HTR-8/SVneo (cell line): ENCODE measurements at places on chromosomes 2 and 18.

DNA sequence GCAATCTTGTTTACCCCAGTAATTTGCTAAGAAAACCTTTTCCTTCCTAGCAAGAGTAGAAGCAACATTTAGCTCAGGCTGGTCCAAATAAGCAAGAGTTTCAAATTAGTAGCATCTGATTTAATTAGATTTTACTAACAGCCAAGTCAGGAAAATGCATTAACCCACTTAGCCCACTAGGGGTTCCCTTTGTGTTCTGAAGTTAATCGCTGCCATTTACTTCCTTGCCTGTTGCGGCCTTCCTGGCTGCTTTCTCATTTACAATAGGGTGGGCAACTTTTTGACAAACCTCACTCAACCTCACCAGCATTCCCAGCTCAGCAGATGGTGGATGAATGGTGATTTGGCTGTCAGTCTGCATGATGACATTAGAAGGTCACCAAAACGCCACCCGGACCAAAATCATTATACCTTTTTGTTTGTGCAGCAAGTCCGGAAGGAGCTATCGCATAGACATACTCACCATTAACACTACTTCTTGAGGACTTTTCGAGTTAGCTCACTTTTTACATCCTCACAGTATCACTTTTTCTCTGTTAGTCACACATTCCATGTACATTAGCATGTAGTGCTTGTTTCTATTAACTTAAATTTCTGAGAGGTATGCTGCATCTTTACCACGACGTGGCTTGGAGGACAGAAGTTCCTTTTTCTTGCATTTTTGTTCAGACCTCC, 101.5 kb upstream of the SETBP1 start:
- DNase-seq = no peak

GRCh38 chr18:62555135-62555534, 32.3 kb downstream of the ZCCHC2 start:
- peak; percentile 18 for DNase-seq

DNA sequence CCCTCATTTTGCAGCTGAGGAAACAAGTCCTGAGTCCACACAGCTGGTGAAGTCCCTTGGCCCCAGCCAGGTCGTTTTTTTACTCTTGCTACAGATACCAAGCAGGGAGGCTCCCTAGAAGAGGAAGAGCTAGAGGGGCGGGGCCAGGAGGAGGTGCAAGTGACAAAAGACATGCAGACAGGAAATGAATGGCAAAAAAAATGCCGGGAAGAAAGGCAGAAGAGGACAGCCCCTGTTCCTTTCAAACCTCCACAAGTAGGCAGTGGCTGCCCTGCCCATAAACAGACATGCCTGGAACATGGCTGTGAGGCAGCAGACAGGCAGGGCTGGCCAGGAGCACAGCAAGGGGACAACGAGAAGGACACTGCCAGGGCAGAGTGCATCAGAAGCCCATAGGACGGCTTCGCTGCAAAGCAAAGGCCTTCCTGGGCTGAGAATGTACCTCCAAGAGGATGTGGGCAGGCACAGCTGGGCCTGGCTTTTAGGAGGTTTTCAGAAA, 108.7 kb downstream of the ZBTB7C start:
- DNase-seq = no peak

- DNase-seq = no peak
Measured at GRCh38 chr18:68417826-68418225, 297.1 kb downstream of the TMX3 start.

GRCh38 chr2:188819792-188820191, 154.4 kb upstream of the COL3A1 start:
- DNase-seq = no peak

DNA sequence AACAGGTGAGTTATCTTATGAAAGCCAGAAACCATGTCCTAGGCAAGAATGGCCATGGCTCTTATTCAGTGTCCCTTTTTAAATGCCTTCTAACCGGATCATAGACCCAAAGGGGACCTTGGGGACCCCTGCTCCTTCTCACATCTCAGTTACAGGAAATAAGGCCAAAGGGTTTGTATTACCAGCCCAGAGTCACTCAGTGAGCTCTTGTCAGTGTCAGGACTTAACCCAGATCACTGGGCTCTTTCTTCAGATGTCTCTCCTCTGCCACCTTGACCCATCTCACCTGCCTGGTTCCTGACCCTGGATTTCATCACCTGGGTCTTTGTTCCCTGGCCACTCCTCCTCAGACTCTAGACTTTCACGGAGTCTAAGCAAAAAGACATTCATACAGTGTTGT, 556.7 kb downstream of the CMPK2 start:
- no peak for DNase-seq

DNA sequence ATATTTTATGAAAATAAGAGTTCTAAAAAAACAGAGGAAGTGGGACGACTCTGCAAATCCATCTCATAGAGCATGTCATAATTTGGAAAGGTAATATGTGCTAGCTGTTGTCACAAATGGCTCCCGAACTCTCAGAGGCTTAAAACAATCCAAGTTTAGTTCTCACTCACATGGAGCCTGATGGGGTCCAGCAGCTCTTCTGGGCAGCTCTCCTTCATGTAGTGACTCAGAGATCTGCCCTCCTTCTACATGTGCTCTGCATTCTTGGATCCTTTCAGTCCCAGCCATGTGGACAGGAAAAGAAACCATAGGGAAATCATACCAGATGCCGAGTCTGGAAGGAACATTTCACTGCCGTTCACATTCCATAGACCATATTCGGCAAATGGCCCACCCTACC, 180.1 kb upstream of the APCDD1 start:
- no peak for DNase-seq

DNA sequence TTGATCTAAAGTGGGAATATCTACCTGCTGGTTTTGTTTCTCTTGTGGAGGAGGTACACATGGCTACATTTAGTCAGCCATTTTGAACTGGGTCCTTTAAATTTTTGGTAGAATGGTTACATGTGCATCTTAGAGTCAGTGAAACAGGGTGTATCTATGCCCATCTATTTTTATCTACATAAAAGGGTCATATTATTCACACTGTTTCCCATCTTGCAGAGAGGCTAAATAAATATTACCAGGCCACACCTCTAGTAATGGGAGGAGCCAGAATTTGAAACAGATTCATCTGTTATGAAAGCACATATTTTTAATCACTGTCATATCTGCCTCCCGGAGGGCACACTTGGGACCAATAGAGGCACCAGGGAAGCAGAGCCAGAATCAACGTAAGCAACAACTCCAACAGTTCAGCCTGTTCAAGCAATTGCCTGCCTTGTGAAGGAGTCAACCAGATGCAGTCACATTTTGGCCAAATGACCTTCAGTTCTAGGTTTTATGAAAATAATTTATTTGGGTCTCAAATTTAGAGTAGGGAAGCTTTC, 376.8 kb downstream of the TSN start:
- DNase-seq = no peak

- DNase-seq = no peak
Measured at GRCh38 chr18:57234346-57234745, 87.5 kb downstream of the BOD1L2 start.

GRCh38 chr2:135916207-135916606, 40.0 kb upstream of the MCM6 start:
- peak; percentile 14 for DNase-seq

GRCh38 chr2:36918307-36918706, 48.0 kb downstream of the STRN start:
- no peak for DNase-seq

GRCh38 chr2:28350196-28350595, 42.5 kb upstream of the FOSL2 start:
- no peak for DNase-seq

DNA sequence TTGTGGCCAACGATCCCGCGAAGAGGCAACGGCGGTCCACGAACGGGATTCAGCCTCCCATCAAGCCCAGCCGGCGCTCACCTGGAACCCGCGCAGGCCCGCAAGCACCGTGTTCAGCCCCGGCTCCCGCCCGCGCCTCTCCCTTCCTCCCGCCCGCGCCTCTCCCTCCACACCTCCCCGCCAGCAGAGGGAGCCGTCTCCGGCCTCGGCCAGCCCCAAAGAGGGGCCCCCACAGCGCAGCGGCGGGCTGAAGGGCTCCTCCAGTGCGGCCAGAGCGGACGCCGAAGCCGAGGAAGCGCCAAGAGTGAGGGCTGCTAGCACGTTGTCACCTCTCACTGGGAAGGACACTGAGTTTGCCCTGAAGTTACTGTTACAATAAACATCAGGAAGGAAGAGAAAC, 55.3 kb upstream of the LAPTM4A start:
- DNase-seq = no peak

DNA sequence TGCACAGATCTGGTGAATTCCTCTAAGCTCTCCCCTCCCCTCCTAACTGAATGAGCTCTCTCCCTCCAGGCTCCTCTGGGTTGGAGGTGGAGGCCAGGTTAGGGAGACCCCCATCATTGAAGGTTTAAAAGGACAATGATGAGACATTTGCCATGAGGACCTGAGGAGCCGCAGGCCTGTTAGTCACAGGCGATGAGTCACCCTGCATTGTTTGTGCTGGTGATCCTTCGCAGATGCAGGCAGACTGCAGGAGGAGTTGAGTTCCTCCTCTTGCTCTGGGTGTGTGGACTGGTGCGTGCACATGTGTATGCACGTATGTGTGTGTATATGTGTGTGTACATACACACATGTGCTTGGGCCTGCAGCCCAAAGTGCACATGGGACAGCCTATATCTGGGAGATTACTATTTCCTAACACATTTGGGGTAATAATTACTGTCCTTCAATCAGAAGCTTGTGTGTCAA, 42.0 kb downstream of the MCFD2 start:
- DNase-seq = peak; percentile 94

GRCh38 chr2:69615078-69615625, 28.4 kb downstream of the AAK1 start:
- DNase-seq = no peak

DNA sequence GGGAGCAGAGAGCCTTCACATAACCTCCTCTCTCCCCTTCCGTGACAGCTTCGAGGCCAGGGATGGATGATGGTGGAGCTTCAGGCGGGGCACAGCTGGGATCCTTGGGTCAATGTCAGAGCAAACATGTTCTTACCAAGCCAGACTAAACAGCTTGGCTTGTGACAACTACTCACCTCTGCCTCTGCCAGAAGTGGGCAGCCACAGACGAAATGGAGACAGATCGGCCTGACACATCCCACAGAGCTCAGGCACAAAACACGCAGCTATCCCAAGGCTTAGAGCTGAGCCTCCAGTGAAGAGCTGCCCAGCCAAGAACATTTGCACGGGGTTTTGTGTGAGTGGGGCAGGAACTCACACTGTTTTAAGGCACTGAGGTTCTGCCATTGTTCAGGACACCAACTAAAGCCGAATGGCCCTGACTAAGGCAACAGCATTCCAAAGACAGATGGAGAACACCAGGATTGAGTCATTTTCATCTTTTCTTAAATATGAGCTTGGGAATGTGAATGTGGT, 12.8 kb downstream of the PXDN start:
- DNase-seq = no peak

DNA sequence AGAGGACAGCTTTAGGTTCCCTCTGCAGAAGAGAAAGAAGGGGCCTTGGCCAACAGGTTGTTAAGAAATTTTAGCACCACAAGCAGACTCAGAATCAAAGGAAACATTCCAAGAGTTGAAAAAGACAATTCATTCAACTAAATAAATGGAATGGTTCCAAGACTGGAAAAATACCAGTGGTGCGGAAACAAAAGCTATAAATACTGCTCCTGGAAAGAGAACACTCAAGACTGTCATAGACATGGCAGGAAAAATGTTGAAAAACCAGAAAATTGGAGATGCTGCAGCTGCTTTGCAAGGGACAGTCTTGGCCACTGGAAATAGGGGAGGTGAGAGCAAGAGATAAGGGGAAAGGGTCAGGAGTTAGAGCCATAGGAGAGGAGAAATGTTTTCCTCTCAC, 312.7 kb upstream of the CYRIA start:
- no peak for DNase-seq

DNA sequence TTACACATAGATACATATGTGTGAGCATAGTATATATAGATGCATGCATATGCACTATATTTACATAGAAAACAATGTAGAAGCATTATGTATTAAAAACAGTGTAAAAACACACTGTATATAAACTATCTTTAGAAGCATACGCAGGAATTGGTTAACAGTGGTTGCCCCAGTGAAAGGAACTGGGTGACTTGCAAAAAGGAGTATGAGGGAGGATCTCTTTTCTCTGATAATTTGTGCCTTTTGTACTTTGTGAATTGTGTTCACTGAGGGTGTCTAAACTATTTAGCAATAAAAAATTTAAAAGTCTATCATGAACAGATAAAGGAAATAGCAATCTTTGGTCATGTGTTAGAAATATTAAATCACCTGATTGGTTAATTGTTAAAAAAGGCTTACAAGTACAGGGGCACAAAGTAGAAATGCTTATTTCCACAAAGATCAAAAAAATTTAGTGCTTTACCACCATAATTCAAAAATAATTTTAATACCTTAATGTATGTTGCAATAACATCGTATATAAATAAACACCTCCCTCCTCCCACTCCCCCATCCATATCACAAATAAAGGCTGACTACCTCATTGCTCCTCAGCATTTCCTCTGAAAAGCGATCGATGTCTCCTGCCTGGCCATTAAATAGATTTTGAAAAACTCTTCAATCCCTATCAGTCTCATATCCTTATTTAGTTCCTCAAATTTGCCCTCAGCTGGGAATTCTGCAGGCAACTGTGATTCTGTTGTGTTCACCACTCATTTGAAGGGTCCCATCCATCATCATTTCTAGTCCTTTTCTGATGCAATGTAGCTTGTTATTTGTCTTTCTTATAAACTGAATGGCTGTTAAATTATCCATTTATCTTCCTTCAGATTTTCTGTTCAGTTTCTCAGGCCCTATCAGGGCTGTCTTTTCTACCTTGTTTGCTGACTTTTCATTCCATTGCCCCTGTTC, 257.3 kb downstream of the AGPS start:
- DNase-seq = no peak

DNA sequence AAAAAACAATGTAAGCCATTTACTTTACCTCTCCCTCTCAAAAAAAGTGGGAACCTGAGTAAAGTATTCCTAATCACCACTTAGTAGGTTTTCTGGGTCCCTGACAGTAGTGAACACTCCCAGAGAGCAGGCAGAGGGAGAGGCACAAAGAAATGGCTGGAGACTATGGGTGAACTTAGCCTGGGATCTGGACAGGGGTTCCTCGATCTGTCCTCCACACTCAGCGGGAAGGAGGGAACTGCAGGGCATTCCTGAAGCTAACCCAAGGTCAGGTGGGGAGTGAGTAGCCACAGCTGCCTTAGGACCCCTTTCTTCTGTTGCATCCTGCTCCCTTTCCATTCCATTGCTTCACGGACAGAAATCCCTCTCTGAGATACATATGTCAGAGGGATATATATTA, 155.3 kb downstream of the TPGS2 start:
- no peak for DNase-seq

- no peak for DNase-seq
Measured at GRCh38 chr2:25330273-25330672, 11.5 kb downstream of the DNMT3A start.
